ENCODE measurements at places on chromosomes 12 and 14.

GRCh38 chr14:42185718-42186117 lies 579.0 kb downstream of the LRFN5 start:
- DNase-seq: no peak

DNA sequence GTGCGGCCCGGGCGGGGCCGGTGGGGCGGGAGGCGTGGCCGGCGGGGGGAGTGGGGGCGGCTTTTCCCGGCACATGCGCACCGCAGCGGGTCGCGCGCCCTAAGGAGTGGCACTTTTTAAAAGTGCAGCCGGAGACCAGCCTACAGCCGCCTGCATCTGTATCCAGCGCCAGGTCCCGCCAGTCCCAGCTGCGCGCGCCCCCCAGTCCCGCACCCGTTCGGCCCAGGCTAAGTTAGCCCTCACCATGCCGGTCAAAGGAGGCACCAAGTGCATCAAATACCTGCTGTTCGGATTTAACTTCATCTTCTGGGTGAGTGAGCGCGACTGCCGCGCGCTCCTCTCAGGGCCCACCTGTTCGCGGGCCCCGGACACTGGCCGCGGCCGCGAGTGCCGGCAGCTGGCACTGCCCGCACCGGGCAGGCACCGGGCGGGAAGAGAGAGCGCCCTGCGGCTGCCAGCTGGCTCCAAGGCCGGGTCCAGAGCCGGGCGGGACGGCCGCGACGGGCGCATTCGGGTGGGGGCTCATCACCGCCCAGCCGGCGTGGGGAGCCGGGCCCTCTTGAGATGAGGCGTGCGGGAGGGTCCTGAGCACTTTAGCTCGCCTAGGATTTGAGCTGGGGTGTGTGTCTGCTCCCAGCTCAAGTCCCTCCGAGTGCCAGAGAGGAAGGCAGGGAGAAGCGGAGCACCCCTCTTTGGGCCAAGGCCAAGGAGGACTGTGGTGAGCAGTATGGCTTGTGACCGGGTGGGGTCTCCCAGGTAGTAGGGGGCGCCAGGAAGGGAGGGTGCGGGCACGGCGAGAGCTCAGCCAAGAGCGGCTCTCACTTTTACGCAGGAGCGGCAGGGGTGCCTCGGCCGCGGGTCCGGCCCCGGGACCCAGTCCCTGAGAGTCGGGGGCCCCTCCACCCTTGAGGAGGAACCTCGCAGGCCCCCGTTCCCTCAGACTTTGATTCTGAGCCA lies at the start of gene CD9:
TSS of gene CD9 (plus strand) at position 145 of the 957 bp plus-strand sequence. CDS start at position 245, 100 bp downstream.
- DNase-seq: no peak

DNA sequence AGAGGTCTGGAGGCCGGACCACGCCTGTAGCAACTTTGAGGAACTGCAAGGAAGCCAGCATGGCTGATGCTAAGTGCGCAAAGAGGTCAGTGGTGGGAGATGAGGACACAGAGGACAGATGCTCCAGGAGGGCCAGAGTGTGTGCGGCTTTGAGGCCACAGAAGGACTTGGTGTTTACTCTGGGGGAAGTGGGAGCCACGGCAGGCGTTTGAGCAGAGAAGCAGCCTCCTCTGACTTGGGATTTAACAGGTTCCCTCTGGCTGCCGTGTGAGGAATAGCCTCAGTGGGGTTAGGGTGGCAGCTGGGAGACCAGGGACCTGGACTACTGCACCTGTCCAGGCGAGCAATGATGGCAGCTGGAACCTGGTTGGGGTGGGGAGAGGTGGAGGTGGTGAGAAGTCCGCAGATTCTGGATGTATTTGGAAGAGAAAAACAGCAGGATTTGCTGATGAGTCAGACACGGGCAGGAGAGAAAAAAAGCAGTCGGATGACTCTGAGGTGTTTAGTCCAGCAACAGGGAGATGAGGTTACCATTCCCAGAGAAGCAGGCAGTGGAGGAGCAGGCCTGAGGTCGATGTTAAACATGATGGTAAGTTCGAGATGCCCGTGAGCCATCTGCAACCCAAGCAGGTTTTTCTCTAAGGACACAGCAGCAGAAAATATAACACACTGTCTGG lies 143.5 kb downstream of the SCARB1 start:
- no peak for DNase-seq

DNA sequence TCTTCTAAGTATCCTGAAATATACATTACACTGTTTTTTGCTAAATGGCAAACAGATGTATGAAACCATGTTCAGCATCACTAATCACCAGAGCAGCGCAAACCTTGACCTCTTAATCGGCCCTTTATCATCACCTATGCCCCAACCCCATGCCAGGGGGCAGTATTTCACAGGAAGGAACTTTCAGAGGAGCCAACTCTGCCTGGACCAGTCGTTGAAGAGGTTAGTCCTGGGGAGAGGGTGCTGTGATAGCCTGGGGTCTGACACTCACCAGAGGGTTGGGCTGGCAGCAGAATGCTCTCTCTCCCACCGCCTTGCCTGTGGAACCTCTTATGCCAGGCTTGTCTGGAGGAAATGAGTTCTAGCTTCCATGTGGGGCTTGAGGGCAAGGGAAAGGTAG lies 411.7 kb downstream of the TMEM117 start:
- peak; percentile 22 for DNase-seq

GRCh38 chr12:78143717-78144116 lies 313.0 kb downstream of the NAV3 start:
- no peak for DNase-seq

GRCh38 chr14:69518289-69519101 lies 34.0 kb downstream of the PLEKHD1 start:
- no peak for DNase-seq

GRCh38 chr12:99435095-99435791 lies 212.3 kb upstream of the GARIN6 start:
- DNase-seq: no peak

DNA sequence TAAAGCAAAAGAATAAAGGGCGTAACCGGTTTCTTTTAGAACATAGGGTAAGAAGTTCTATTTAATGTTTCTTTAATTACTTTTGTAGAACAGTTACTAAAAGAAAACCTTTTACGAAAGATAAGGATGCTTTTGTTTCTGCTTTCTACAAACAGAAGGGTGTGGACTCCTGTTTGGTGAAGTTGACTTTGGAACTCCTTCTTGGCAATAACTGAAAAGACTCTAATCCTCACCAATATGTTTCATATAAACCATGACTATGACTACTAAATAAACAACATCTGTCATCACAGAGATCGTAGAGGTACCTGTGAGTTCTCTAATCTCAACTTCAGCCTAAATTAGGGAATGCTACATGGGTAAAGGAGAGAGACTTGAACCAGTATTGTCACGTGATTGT lies 210.8 kb upstream of the FLRT2 start:
- DNase-seq: no peak

- DNase-seq: no peak
Measured at GRCh38 chr12:9933958-9934357, 1.8 kb upstream of the CLEC2A start.

DNA sequence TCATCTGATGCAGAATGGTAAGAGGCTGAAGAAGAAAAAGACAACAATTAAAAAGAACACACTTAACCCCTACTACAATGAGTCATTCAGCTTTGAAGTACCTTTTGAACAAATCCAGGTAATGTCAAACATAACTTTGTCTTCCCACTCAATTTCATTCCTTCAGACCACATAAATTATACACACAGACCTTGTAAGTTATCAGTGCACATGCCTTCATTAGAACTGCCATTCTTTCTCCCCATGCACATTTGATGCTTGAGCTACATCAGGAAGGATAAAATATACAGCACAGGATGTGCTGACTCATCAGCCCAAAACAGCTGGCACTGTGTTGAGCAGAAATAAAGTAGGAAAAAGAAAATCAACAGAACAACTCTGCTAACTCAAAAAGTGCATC lies 246.7 kb downstream of the PAWR start:
- DNase-seq: no peak

GRCh38 chr14:94361682-94362081 lies 26.7 kb downstream of the SERPINA1 start:
- no peak for DNase-seq

DNA sequence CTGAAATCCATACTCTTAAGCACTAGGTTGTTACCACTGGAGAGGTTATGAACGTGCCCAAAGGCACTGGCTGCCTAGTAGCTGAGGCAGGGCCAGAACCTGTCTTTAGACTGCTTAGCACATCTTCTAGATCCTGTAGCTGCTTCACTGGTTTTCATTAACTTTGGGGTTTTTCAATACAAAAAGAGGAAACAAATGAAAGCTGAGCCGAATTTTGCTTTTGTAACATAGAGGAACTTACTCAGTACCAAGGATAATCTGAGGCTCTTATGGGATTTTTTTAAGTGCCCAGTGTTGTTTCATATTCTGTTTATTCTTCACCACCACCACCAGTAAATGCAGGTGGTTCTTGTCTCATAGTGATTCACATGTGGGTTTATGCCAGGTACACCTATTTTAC lies 396.1 kb downstream of the RAD51B start:
- DNase-seq: no peak

GRCh38 chr14:65128096-65128495 lies 25.8 kb upstream of the MAX start:
- DNase-seq: no peak

DNA sequence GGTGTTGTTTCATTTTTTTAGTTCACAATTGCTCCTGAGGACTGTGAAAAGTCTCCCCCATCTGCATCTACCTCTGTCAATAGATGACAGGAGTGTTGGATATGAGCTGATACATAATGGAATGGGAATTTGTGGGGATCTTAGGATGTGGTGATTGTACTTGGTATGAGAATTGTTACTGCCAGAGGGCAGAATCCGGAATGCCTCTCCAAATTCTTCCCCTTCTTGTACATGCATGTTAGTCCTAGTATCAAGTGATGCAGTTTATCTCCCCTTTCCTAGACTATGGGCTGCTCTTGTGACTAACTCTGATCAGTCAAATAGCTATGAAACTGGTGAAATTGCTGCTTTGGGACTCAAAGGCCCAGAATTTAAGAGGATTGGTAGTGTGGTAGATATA lies 24.8 kb upstream of the NOVA1 start:
- no peak for DNase-seq

DNA sequence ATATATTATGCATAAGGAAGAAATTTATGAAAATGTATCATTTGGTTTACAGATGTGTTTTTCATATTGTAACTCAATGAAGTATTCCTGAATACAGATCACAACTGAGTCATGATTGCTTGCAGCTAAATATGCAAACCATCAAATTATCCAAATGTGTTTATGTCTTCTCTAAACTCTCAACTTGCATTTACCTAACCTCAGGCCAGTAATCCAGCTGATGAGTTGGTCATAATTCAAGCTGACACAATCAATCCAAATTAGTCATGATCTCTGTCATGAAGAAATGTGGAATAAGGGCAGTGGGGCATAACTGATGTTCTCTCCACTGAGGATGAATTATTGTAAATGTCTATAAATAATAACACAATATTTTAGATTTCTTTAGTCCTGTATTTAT lies 104.8 kb upstream of the CNTN1 start:
- DNase-seq: no peak

- no peak for DNase-seq
Measured at GRCh38 chr12:10453156-10453555, at the start of gene KLRC1. Gene KLRC1, minus strand, starts transcription at chr12:10453377. Its CDS starts 2,221 bp downstream, at chr12:10451156.

GRCh38 chr14:67464377-67464776 lies 24.1 kb downstream of the TMEM229B start:
- no peak for DNase-seq

DNA sequence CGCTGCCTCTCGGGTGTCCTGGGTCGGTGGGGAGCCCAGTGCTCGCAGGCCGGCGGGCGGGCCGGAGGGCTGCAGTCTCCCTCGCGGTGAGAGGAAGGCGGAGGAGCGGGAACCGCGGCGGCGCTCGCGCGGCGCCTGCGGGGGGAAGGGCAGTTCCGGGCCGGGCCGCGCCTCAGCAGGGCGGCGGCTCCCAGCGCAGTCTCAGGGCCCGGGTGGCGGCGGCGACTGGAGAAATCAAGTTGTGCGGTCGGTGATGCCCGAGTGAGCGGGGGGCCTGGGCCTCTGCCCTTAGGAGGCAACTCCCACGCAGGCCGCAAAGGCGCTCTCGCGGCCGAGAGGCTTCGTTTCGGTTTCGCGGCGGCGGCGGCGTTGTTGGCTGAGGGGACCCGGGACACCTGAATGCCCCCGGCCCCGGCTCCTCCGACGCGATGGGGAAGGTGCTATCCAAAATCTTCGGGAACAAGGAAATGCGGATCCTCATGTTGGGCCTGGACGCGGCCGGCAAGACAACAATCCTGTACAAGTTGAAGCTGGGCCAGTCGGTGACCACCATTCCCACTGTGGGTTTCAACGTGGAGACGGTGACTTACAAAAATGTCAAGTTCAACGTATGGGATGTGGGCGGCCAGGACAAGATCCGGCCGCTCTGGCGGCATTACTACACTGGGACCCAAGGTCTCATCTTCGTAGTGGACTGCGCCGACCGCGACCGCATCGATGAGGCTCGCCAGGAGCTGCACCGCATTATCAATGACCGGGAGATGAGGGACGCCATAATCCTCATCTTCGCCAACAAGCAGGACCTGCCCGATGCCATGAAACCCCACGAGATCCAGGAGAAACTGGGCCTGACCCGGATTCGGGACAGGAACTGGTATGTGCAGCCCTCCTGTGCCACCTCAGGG lies 679 bp downstream of the ARF6 start:
- no peak for DNase-seq

GRCh38 chr12:66103016-66103913 lies 27.3 kb downstream of the LLPH start:
- DNase-seq: peak; percentile 11

DNA sequence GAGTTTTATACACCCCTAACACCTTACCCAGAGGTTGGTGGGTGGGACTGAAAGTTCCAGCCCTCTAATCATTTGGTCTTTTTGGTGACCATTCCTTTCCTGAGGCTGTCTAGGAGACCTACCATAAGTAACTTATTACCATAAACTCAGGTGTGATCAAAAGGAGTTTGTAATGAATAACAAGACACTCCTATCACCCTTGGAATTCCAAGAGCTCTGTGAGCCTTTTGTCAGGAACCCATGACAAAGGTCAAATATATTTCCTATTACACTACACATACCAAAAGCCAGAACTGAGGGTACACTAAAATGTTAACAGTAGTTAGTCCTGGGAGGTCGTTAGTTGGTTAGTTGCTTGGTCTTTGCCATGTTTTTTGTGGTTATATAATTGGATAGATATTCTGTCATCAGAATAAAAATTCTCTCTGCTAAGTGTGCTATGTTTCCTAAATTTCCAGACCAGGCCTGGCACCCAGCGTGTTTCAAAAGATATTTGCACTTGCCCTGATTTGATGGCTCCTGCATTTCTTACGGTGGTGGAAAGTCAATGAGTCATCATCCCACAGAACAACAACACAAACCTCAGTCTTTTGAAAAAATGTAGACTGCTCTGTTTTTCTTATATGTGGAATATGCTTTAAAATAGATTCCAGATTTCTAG lies 27.0 kb upstream of the AKAP5 start:
- no peak for DNase-seq

DNA sequence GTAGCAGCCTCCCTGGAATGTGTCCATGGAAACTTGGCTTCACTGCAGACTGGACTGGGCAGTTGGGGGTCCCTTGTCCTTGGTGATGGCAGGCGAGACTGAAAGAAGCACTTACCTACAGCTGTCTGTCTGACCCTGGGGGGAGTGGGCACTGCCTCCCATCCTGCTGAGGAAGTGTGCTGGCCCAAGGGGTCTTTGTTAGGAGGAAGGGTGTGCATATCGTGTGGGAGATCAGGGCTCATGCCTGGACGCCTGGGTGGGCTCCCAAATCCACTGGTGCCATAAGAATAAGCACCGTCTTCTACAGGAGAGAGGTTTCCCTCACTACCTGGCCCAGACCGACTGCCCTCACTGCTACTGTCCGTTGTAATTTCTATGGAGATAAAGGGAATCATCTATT lies 81.4 kb downstream of the PIWIL1 start:
- DNase-seq: no peak

All from iPS DF 6.9 (cell line).